ENCODE measurements at places on chromosomes 7 and 10.

DNA sequence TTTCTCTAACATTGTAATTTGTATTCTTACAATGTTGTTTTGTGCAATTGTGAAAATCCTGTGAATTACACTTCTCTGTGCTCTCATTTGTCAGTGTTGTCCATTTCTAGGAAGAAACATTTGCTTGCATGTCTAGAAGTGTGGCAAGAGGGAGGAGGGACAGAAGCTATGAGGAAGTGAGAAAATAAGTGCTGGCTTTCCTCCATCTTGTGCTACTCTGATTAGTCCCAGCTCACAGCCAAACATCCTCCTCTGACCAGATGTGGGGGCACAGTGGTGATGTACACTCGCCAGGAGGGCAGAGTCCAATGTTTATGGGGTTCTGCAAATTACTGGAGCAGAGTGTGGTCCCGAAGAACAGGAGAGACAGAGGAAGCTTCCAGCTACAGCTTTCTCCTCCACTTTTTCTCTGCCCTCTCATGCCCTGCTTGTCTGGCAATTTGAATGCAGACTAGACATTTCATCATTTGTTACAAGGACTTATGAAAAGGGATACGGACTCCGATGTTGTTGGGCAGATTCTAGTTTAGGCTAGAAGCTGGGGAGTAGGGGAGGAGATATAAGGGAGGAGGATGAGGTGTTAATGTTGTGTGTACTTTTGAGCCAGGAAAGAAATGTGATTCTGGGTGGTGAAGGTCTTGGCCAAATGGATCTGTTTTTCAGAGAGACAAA, 131.0 kb upstream of the C1GALT1 start:
- DNase-seq, result peak; percentile 16

GRCh38 chr7:130894146-130894908, 160.3 kb upstream of the KLF14 start:
- DNase-seq, result no peak

DNA sequence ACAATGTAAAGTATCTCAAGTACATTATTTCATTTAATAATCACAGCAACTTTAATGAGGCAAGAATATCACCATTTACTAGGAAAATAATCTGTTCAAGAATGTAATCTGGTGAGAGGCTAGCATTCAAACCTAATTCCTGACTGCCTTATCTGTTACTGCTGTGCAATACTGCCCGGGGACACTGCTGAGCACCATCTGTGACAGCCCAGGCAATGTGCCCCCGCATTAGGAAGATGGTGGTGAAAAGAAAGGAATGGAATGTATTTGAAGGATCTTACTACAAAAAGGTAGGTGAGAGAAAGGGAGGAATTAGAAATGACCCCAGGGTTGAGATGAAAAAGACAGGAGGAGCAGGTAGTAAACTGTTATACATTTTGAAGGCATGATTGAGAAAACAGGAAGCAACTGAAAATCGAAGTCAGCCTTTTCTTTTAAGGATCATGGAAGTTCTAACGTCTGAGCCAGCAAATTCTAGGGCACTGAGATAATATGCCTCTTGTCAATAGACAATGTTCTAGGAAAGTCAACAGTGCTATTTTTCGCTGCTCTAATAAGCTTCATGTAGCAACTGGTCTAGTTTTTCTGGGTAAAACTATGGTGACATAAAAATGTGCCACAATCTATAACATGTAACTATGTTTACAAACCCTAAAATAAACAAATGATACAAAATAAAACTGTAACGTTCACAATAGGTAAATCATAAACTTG, 90.4 kb downstream of the ETV1 start:
- no peak for DNase-seq

- DNase-seq, result peak; percentile 9
These were observed 108.8 kb upstream of the PCLO start for GRCh38 chr7:83271212-83272099.

DNA sequence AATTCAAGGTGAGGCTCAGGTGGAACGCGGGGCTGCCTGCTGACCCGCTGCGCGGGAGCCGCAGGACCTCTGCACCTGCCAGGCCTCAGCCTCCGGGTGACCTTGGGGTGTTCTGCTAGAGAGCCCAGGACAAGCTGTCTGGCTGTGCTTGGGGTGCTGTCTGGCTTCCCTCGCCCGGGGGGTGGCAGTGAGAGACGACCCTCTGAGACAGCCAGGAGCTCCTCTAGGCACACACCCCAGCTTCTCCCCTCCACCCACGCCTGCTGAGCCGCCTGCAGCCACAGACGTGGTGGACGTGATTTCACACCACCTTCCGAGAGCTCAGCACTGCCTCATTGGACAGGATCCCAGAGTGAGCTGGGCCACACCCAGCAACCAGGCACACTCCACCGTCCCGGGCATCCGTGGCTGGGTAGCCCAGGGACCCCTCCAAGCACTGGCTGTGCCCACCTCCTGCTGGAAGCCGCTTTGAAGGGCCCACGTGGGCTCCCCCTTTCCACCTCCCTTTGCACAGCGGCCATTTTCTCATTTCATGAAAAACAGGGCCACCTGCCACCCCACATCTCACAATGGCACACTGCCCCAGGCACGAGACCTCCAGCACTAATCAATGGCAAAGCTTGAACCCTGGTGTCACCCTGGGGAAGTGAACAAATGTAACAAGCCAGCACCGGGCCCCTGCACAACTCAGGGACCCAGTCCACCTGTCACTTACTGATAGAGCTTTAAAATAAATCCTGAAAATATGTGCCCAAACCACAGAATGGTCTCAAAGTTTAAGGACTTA, 35.0 kb downstream of the ZFAND2A start:
- no peak for DNase-seq

DNA sequence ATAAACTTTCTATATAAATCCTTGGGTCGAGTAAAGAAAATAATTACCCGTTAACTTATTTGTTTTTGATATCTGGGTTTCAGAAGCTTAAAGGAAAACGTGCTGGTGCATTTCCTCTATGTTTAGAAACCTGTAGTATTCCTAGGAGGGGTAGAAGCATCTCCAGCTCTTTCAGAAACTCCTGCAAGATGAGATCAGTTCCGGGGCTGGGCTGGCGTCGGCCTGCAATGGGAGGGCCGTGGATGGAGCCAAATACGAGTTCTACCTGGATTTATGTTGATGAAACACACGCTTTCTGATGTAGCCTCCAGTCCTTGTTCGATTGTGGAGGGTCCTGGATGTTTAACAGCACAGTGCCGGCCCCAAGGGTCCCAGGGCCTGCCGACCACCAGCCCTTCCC, 35.8 kb upstream of the DIP2C start:
- no peak for DNase-seq

GRCh38 chr7:72152161-72153131, 259.7 kb downstream of the CALN1 start:
- DNase-seq, result no peak

GRCh38 chr7:16647435-16647960, 1.5 kb downstream of the BZW2 start:
- no peak for DNase-seq

DNA sequence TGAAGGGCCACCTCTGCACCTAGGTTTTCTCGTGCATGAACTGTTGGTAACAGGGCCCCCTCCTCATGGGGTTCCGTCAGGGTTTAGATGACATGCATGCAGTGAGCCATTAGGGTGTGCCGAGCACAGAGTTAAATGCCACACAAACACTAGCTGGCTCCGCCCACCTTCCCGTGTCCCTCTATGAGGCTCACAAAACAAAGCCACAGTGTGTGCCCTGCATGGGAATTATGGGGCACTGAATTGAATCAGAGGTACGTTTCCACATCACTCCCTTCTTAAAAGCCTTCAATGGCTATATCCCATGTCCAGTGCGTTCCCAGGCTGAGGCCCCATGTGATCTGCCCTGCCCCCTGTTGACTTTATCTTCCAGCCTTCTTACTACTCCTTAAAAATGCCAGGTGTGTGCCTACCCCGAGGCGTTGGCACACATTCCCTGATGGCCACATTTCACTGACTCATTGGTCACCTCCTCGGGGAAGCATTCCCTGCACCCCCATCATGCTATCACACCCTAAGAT, 35.7 kb downstream of the GSDME start:
- no peak for DNase-seq

GRCh38 chr10:100614429-100615095, 78.8 kb downstream of the HIF1AN start:
- DNase-seq, result no peak

GRCh38 chr7:7569615-7570014, 2.9 kb downstream of the MIOS start:
- DNase-seq, result no peak

DNA sequence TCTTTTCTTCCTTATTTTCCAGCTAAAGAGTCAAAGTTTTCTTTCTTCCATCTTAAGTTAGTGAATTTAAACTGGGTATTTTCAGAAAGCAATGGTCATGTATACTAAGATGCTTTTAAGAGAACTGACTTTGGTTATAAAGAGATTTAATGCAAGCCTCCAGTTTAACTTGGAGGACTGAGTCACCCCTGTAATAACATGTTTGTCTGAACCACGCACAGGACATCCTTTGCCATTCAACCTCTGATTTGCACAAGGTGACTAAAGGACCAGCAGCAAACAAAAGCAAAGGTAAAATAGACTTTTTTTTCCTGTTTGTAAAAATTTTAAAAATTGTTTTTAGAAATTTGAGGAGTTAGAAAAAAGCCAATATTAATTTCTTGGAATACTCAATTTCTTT, 2.9 kb downstream of the HYAL4 start:
- DNase-seq, result no peak

GRCh38 chr10:95267251-95267650, 23.6 kb downstream of the PDLIM1 start:
- no peak for DNase-seq

- DNase-seq, result no peak
These were observed 37.3 kb downstream of the PTPRN2 start for GRCh38 chr7:158550394-158550700.

DNA sequence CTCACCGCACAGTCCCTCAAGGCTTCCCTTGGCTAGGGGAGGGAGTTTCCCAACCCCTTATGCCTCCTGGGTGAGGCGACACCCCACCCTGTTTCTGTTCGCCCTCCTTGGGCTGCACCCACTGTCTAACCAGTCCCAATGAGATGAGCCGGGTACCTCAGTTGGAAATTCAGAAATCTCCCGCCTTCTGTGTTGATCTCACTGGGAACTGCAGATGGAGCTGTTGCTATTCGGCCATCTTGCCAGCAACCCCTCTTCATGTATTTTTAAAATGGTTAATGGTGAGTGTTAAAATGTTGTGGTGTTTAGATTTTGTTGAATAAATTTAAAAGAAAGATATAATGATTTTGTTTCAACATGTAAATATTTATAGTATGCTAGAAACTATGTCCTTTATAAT, 22.0 kb downstream of the UMAD1 start:
- DNase-seq, result peak; percentile 39

DNA sequence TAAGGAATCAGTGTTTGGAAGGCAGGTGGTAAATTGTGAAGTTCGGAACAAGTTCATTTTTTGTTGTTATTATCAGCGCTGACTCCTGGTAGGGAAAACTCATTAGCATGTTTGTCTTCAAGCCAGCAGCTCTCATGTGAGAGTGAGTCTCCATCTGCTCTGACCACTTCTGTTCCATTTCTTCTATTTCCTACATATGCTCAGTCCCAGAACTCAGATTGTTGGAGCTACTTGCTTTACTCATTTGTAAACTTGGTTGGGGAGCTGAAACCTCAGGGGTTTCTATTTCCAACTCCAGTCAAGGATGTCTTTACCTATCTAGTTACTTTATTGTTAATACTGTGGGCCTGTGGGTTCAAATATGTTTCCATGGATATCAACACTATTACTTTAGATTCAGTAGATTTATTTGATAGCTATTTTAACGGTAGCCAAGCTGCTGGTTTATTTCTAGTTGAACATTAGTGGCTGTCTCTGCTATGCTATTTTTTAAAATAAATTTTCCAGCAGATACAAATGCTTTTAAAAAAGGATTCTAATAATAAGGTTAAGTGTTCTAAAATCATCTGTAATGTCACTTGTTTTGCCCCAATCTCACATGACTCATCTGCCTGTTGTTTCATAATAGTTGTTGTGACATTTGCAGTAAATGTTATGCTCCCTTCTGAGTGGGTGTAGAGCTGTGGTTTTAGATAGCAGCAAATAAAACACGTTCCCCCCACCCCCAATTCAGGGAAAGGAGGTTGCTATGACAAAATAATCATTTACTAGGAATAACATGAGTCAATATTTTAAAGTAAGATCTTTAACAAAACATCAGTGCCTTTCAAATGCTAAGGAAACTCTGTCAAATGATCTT, 143.3 kb downstream of the HDAC9 start:
- DNase-seq, result peak; percentile 62

DNA sequence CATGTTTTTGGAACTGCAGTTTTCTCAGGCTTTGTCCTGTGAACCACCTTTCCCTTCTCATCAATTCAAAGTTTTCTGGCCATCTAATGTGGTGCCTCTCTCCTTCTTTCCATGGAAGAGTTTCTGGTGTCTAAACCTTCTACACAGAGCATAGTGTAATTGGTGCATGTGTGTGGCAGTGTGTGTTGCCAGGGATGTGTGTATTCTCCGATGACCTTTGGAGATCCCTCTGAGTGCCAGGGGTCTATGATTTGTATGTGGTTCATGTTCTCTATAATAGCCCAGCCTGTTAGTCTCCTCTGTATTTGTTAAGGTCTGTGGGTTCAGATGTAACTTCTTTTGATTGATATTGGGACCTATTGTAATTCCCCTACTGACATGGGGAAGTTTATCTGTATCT, 1.5 kb downstream of the TAS2R60 start:
- no peak for DNase-seq

DNA sequence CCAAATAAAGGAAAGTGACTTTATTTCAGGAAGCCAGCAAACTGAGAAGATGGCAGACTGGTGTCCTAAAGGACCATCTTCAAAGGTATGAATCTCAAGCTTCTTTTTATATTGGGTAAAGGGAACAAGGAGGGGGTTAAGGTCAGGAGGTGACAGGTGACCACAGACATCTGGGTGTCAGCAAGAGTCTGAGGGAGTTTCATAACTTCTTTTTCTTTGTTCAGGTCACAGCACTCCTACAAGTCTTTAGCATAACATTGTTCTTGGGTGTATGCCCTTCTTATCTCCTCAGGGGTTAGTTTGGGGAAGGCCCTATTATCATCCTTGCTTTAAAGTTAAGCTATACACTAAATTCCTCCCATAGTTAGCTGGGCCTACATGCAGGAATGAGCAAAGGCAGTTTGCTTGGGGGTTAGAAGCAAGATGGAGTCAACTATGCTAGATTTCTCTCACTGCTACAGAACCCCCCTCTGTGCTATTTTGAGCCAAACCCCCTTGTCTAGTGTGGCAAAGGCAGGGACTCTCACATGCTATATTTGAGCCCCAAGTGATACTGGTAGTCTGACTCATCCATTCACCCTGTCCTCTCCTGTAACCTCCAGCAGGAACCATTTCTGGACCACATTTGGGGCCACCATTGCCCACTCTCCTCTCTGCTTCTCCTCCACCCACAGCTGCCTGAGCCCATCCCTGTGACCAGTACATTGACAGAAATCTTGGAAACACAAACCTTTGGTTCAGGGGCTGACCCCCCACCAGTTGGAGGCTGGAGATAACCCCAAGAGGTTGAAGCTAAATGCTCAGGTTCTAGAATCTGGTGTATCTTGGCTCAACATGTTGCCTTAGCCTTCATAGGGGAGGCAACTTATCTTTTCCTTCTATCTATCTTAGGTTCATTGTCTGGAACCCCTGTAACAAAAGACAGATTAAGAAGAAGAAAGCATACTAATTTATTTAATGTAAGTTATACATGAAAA, 55.5 kb upstream of the LRGUK start:
- no peak for DNase-seq
